GM06990 (cell line): ENCODE measurements at places on chromosomes 11 and 22.
A peak's percentile ranks its signal among the peaks of the same experiment; 100 is the strongest.

DNA sequence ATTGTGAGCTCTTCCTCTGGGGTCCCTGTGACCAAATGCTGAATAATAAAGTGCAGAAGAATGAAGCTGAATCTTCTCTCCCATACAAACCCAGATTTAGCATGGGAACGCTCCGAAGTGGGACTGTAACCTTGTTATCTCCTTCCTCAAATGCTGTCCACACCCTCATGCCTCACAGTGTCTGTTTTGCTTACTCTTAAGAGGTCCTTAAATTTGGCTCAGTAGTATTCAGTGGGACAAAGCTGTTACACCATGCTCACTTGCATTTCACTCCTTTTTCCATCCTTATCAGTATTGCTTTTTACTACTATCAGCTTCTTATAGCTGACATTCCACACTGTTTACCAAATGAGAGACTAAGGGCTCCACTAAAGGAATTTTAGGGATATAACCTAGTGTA lies 13.8 kb upstream of the AMOTL1 start:
- no peak for DNase-seq

- DNase-seq: no peak
Observed at GRCh38 chr22:42180349-42180842, 49.8 kb upstream of the CYP2D6 start.

- DNase-seq: no peak
Observed at GRCh38 chr11:61080526-61080925, 21.8 kb upstream of the CD5 start.

DNA sequence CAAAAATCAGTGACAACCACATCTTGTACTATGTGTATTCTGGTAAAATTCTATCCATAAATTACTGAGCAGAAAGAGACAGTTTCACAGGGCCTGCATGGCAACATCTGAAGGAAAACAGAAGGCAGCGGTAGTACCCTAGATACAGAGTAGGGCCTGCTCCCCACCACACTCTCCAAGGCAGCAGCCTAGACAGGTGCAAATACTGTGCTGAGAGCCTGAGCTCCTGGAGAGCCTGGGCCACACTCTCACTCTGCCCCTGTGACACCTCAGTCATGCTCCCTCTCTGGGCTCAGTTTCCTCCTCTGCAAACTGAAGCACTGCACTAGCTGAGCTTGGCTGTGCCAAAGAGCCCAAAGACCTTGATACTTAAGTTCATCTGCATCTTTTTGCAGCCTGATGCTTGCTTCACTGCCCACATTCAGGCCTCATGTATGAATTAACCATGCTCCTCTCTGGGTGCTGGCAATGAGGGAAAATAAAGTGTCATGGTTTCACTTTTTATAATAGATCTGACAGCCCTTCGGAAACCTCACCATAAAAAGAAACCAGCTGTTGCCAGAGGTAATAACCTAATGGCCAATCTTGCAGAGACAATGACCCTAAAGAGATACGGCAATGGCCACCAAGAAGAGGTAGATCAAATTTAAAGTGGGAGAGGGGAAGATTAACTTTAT lies 104.7 kb downstream of the PLEKHA7 start:
- peak; percentile 64 for DNase-seq

DNA sequence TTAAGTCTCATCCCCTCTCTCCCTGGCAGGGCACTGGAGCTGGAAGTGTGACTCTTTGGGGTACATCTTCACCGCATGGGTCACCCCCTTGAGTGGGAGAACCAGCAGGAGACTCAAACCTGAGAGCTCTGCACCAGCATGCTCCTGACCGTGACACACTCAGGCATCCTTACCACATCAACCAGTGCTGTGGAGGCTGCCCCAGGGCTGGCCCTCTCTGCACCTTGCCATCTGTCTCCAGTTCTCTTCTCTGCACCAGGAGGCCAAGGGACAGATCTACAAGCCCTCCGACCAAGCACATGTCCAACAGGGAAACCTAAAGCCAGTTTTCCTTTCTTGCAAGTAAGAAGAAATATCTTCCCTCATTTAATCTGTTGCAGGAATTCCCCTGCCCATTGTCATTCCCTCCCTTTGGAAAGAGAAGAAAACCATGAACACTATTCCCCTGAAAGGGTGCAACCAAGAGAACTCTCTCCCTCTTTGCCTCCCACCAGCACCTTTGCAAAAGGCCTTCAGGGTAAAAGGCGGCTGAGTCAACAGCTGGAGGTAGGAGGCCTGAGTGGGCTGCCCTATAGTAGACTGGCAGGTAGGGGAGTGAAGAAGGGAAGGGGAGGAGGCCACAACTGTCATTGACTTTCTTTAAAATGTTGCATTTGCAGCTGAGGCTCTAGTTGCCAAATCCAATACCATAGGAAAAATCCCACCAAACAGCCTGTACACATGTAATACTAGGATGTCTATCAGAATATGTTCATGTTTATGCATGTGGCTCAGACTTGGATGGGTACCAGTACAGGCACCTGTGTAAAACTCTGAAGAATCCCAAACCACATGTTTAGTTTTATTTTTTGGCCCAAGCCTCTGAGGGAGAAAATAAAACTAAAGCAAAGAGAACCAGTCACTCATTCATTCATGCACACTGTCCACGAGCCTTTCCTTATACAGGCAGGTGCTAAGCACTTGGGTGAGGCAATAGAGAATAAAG lies 117.0 kb downstream of the WT1 start:
- no peak for DNase-seq

- DNase-seq: no peak
Observed at GRCh38 chr22:39106326-39106725, 9.3 kb downstream of the APOBEC3H start.

DNA sequence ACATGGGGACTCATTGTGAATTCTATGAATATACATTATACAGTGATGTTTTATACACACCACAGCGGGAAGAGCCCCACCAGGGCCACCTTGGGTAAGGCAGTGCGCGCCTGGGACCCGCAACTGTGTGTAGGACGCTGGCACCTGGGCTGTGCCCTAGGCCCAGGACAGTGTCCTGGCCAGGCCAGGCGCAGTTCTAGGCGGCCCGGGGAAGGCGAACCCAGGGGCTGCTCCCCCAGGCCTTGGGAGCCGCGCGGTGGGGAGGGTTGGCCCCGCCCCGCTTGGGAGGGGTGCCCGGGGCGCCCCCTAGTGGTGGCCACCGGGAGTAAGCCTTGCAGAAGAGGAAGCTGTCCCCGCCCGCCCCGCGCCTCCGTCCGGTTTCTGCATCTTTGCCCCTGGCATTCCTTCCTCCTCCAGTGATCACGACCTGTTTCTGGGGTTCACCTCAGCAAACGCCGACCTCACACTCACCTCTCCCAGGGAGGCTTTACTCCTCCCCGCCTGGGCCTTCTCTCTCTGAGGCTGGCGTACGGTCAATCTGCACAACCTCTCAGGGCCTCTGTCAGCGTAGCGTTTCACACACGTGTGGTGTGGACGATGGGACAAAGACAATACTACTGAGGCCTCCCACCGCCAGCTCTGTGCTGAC lies 9.5 kb upstream of the EHD1 start:
- peak; percentile 82 for DNase-seq

DNA sequence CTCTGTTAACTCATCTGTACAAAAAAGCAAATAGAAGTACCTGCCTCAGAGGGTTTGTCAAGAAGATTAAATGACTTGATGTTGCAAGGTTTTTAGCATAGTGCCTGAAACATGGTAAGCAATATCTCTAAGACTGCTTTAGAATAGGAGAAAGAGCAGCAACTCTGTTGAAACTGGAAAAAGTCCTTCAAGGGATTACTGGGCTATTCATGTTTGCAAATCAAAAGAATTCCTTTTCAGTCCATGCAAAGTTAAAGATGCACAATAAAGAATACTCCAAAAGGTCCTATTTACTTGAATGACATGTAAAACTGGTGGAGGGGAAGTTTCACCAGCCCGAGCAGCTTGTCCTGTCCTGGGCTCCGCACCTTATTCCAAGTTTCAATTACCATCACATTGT lies 70.6 kb downstream of the C2CD3 start:
- DNase-seq: no peak

DNA sequence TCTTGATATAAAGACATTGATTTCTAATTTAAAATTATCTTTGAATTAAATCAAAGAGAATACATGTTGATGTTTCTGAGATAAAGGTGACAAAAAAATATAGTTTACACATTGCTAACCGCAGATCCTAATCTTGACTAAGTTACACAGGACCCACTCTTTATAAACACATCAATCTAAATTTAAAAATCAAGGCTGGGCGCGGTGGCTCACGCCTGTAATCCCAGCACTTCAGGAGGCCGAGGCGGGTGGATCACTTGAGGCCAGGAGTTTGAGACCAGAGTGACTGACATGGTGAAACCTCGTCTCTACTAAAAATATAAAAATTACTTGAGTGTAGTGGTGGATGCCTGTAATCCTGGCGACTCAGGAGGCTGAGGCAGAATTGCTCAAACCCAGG lies 1.9 kb downstream of the ARFGAP3 start:
- DNase-seq: no peak

GRCh38 chr11:69634590-69634989 lies 6.4 kb upstream of the CCND1 start:
- no peak for DNase-seq

DNA sequence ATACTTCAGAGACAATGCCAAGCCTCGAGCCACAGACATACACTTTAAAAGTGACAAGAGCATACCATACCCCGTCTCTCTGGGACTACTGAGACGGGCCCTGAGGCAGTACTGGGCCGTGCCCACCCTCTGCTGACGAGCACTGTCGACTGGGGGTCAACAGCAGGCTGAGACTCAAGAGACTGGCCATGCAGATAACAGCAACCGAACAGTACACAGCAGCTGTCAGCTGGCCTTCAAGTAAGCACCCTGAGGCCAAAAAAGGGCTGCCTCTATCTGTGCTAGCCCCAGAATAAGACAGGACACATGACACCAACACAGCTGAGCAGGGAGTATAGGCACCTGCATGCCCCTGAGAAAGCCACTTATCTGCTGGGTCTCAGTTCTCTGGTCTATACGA lies 18.9 kb upstream of the TMEM121B start:
- DNase-seq: no peak

- no peak for DNase-seq
Observed at GRCh38 chr22:24727218-24727851, 47.2 kb downstream of the PIWIL3 start.

- DNase-seq: no peak
Observed at GRCh38 chr22:38029370-38029769, 27.8 kb upstream of the PICK1 start.

- DNase-seq: no peak
Observed at GRCh38 chr22:50473088-50473487, 1.7 kb downstream of the SBF1 start.
